Stimulated activated CD8-positive, alpha-beta memory T cell treated with anti-CD3 and anti-CD28 coated beads, Interleukin-7, amount 100 ng/mL, for 1 hour (primary cell): ENCODE measurements at places on chromosomes 6 and 20.
A peak's percentile ranks its signal among the peaks of the same experiment; 100 is the strongest.

DNA sequence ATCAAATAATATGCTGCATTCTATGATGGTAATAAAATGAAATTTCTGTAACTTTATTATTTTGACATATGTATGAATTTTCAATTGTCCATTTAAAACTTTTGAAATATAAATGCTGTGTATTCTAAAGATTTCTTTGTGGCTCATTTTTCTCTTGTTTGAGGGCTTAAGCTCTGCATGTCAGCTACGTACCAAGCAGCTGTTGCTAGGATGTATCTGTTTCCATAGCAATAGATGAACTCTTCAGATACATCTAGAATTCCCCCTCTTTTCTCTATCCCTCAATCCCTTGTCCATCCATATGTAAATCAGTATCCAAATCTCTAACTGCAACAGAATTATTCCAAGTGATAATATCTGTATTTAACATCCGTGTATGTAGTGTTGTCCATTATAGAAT lies 76.5 kb upstream of the OPRM1 start:
- no peak for DNase-seq

GRCh38 chr20:49381558-49382493 lies 100.6 kb downstream of the KCNB1 start:
- no peak for DNase-seq

GRCh38 chr6:44266347-44266746 lies 996 bp upstream of the NFKBIE start:
- no peak for DNase-seq

DNA sequence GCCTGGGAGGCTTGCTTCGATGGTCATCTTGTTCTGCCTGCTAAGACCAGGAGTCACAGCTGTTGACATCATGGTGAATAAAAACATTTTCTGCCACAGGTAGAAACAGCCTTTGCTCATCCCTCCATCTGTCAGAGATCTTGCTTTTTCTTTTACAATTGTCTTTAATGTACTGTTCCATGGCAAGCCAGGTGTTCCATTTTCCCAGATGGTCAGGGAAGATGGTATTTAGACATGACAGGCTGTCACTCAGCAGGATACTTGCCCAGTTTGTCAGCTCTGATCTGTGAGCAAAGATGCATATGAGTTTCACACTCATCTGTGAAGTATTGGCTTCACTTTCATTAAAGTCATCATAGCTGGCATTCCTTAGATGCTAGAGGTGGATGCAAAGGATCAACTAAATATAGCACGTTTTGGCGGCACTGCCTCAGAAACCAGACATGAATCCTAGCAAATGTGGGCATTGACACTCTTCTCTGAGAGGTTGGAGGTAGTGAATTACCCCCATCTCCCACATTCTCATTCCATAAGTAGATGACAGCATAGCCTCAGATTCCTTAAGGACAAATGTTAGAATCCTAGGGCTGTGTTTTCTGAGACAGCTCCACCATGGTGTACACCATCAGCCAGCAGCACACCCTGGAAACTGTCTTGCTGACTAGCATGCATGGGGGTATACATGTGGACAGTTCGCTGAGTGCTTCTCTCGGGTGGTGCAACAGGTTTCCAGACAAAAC lies 4.2 kb downstream of the SSTR4 start:
- no peak for DNase-seq

DNA sequence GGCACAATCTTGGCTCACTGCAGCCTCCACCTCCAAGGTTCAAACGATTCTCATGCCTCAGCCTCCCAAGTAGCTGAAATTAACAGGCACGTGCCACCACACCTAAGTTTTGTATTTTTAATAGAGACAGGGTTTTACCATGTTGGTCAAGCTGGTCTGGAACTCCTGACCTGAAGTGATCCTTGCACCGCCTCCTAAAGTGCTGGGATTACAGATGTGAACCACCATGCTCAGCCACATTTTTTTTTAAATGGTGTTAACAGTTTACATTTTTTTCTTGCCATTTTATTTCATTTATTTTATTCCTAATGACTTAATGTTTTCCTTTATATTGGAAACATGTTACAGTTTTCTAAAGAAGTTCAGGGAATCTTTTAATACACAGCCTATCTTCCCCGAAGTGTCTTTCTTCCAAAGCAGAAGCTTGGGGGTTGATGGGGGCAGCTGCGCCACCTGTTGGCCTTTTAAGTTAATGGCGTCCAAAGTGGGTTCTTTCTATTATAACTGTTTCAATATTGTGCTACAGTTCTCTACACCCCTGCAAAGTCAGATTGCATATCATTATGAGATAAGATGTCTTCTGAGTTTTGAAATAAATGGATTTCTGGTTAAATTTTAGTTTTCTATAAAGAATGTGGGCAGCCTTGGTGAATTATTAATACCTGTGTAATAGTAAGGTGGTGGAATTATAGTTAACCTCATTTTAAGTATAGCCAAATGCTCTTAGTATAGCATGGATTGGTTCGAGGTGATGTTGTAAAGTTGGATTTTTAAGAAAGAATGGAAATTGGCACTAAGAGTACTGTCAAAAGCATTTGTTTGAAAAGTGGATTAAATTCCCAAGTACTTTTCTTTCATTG lies 42.0 kb upstream of the PLCG1 start:
- DNase-seq, result peak; percentile 28

GRCh38 chr6:153392156-153392555 lies 261.1 kb upstream of the RGS17 start:
- no peak for DNase-seq

DNA sequence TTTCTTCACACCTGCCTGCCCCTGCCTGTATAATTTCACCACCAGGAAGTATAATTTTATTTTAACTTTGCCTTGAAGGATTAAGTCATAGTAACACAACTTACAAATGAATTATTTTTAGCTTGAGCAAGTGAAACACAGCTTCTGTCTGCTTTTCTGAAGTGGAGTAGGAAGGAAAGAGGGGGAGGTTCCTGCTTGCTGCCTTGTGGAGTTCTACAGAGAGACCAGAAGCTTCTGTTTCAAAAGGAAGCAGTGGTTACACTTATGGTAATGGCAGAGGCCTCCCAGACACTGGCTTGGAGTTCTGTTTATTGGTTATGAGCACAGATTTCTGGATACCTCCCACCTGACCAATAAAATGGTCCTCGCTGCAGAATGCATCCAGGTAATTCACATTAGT lies 159.6 kb downstream of the TMEM200A start:
- no peak for DNase-seq

DNA sequence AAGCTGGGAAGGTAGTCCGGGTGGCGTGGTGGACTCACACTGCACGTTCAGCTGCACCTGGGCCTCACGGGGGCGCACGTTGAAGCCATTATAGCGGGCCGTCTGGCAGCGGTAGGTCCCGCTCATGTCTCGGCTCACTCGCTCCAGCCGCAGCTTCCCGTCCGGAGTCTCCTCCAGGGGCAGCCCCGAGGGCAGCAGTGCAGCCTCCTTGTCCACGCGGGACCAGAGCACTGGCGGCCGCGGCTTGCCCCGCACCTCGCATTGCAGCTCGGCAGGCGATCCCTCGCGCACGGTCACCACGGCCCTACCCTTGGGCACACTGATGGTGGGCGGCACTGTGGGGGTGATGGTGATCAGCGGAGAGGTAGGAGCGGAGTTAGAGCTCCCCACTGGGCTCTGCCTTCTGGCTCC lies 47.6 kb downstream of the MDGA1 start:
- DNase-seq, result no peak

DNA sequence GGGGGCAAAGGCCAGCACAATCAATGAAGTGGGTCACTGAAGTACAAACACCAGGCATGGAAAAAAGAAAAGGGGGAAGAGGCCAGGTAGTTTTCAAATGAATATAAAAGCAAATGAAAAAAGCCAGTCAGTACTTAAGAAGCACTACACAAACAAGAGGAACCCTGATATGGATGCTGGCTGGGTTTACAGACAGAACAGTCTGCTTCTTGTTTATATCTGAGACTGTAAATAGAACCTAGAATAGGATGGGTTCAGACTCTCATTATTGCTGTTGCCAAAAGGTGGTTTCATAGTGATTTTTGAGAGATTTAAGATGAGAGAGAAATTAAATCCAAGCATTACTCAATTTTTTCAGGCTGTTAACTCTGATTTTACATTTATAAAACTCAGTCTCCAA lies 24.1 kb downstream of the USP45 start:
- DNase-seq, result no peak

DNA sequence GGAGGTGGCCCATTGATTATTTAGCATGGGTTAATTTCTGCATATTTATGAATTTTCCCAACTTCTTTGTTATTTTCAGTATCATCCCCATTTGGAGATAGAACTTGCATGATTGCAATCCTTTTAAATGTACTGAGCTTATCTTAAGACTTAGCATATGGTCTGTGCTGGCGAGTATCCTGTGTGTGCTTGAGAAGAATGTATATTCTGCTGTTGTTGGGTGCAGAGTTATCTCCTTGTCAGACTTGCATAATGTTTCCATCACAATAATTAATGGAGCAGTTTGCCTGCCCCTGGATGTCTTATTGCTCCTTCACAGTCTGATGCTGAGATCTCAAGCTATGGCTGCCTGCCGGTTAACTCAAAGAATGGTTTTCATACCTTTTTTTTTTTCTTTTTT lies 112.6 kb downstream of the CDYL start:
- no peak for DNase-seq

GRCh38 chr20:9412309-9412708 lies 102.1 kb upstream of the LAMP5 start:
- no peak for DNase-seq

- no peak for DNase-seq
Measured at GRCh38 chr6:97850458-97851212, 567.6 kb upstream of the MMS22L start.

DNA sequence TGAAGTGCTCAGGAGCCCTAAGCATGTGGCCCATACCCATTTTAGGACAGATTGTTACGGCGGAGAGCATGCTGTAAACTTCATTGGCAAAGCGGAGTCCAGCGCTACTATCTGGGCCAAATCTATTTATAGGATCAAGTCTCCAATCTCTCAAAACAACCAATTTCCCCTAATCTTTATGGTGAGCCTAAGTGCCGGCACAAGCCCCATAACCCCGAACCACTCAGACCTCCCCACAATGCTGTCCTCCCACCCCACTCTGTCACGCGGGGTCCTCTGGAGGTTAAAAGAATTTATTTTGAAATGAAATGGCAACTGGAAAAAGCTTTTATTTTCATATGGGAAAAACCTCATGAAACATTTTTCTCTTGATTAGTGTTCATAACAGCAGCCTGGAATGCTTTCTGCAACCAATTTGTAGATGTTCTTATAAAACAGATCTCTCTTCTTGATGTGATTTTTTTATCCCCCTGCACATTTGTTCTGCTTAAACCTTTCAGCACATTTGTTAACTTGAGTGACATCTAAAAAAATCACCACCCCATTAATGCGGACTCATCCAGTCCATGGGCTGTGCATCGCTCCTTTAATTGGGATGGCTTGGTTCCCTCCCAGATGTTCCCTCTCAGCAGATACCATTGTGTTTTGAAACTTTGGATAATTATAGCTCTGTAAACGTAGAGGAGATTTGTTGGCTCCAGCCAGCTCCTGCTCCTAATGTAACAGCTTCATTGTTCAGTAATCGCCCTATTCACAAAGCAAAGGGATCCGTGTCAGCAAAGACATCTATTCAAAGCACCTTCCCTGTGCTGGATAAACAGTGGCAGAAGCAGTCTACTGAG lies 323.6 kb downstream of the CD83 start:
- no peak for DNase-seq

- no peak for DNase-seq
Measured at GRCh38 chr6:127854009-127854408, 46.8 kb downstream of the THEMIS start.

- DNase-seq, result peak; percentile 17
Measured at GRCh38 chr6:32255199-32256153, 31.6 kb upstream of the NOTCH4 start.

DNA sequence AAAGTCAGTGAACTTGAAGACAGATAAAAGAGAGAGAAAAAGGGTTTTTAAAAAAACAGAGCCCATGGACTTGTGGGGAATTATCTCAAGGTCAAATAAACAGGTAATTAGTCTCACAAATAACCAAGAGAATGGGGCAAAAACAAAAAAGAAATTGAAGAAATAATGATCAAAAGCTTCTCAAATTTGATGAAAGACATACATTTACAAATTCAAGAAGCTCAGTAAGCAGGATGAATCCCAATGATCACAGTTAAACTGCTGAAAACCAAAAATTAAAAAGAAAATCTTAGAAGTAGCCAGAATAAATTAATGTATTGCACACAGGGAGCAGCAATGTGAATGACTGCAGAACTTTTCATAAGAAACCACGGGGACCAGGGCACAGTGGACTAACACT lies 112.5 kb upstream of the EMILIN3 start:
- no peak for DNase-seq

- no peak for DNase-seq
Measured at GRCh38 chr6:169833258-169833794, 81.9 kb downstream of the ERMARD start.

GRCh38 chr6:28719275-28719940 lies 193.7 kb downstream of the GPX5 start:
- DNase-seq, result no peak

DNA sequence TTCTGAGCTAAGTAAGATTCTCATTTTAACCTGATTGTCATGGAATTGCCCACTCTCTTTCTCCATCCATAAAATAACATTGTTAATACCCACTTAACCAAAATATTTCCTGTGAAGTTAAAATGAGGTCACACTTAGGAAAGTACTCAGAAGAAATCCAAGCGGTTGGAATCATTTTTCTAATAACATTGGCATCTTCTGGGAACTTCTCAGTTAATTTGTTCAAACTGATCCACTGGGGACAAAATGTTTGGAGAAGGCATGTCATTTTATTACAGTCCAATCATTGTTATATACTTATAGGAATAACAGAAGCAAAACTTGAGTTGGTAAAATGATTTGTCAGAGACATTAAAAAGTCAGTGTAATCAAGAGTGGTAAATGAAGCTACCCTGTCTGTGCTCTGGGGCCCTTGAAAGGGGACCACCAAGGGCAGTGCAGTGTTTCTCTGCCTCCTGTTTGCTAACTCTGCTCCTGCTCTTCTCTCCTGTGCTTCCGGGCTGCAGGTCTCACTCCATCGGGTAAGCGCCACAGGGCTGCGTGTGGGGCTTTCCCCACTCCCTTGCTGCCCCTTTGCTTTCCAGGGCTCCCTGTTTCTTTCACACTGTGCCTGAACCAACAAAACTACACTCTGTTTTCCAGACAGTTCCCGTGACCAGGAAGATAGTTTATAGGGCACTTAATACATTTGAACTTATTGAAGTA lies 50.1 kb downstream of the HDDC2 start:
- no peak for DNase-seq

DNA sequence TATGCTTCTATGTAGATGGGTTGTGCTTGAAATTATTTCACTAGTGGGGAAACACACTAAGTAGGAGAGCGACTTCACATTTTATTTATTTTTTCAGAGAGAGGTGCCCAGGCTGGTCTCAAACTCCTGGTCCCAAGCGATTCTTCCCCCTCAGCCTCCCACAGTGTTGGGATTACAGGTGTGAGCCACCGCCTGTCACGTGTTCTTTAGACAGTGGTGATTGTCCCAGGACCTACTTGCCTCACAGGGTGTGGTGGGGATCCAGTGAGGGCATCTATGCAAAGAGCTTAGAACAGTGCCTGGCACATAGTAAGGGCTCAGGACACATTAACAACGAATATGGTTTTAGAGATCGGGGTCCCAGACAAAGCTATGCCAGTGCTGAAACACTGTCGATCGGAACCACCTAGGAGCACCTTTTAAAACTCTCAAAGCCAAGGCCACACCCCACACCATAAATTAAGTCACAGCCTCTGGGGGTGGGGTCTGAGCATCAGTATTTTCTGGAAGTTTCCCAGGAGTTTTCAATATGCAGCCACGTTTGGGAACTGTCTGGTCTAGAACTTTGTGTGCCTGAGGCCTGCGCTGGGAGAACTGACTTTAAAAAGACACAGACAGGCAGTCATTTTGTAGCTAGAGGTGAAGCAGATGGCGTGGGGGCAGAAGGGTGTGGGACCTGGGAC lies 4.8 kb upstream of the BCAS4 start:
- no peak for DNase-seq

GRCh38 chr20:56247954-56248782 lies at the start of gene MC3R:
TSS of gene MC3R (plus strand) at chr20:56248732. CDS start at chr20:56248844, 112 bp downstream.
- no peak for DNase-seq
